ENCODE measurements at places on chromosomes 12 and 14.

GRCh38 chr14:102965282-102965681 is 42.8 kb downstream of the AMN start:
- DNase-seq: no peak

DNA sequence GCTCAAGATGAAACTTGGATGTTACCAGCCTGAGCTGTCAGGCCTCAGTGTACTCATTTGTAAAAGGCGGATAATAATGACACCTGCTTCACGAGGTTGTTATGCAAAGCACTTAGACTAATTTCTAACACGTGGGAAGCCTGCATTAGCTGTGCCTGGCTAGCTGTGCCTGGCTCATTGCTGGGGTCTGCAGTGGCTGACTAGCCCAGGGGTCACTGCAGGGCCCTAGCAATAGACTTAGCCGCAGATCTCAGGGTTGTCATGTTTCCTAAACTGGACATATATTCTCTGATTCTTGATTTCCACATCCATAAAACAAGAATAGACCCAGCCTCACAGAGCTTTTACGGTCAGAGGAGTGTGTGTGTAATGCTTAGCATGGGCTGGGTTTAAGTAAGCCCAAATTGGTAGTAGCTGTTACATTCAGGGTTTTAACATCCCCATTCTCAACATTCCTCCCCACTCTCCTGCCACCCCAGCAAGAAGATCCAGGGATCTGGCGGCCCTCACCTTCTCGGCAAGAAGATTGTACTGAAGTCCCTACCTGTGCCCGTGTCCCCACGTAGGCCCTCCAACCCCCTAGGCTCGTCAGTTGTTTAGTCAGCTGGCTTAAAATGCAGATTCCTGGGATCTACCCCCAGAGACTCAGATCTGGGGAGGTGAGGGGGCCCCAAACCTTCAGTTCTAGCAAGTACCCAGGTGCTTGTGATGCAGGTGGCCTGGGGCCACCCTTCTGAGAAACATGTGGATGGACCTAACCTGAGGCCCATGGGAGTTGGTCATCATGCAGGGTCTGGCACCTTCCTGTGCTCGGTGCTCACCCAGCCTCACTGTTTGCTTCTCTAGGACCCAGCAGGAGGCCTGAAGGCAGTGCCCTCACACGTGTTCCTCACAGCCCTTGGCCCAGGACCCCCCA is 8.6 kb downstream of the NR4A1 start:
- no peak for DNase-seq

- DNase-seq: no peak
Observed at GRCh38 chr12:129241852-129242251, 388.6 kb downstream of the GLT1D1 start.

- no peak for DNase-seq
Observed at GRCh38 chr12:54631988-54632728, 2.5 kb downstream of the LACRT start.

DNA sequence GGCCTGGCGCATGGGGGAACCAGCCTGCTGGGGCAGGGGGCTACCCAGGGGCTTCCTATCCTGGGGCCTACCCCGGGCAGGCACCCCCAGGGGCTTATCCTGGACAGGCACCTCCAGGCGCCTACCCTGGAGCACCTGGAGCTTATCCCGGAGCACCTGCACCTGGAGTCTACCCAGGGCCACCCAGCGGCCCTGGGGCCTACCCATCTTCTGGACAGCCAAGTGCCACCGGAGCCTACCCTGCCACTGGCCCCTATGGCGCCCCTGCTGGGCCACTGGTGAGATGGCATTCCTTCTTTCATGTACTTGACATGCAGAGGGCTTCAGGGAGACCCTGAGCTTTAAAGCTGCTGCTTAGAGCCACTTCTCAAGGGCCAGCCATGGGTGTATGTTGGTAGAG is 9.0 kb downstream of the LGALS3 start:
- no peak for DNase-seq

DNA sequence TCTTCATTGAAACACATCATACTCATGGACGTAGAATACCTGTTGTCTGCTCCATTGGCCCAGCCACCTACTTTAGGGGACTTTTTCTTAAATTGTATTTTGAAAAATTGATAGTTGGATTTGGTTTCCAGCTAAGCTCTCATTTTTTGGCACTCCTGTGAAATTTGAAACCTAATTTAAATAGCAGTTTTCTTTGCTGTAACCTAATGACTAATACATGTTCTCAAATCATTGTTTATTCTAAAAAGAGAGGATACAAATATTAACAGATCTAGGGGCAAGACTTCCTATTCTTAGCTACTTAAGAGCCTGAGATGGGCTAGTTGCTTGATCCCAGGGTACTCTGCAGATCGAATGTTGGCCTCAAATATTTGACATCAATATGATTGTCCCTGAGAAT is 78.9 kb downstream of the PLEKHA5 start:
- no peak for DNase-seq

Data from K562 (cell line).